HuH-7.5 (cell line): ENCODE measurements at places on chromosomes 11 and 22.
A peak's percentile ranks its signal among the peaks of the same experiment; 100 is the strongest.

DNA sequence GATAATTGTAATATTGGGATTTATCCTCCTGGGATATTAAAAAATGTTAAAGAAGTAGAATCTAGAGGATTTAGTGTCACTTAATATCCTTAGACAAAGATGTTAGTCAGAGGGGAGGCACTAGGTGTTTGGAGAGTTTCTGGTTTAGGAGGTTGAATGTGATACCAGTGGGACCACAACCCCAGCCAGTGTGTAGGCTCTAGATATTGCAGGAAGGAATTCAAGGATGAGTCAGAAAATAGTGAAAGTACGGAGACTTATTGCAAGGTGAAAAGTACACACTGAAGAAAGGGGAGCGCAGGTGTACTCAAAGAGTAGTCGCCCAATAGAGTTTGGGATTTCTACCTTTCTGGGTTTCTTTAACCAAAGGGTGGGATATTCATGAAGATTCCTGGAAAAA, 5.7 kb upstream of the TMEM41B start:
- no peak for DNase-seq

- no peak for DNase-seq
These were observed 53.6 kb downstream of the PTPRJ start for GRCh38 chr11:48033918-48034341.

DNA sequence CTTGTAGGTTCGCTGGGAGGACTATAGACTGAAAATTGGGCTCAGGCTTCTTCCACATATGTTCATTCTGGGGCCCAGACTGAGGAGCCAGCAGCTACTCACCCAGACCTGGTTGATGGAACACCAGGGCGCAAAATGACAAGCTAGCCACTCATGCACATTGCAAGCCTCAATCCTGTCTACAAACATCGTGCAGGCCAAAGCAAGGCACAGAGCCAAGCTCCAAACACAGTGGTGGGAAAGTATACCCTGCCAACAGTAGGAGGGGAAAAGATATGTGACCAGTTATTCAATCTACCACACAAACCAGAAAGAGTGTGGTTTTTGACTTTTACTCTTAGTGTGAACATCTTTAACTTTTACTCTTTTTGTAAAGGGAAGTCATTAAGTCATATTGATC, 660.5 kb downstream of the NTM start:
- DNase-seq, result no peak

GRCh38 chr11:100682247-100682969, 4.7 kb upstream of the ARHGAP42 start:
- no peak for DNase-seq

- no peak for DNase-seq
These were observed 6.5 kb upstream of the HORMAD2 start for GRCh38 chr22:30073743-30074142.

- no peak for DNase-seq
These were observed 63.2 kb downstream of the SCUBE1 start for GRCh38 chr22:43279867-43280522.

DNA sequence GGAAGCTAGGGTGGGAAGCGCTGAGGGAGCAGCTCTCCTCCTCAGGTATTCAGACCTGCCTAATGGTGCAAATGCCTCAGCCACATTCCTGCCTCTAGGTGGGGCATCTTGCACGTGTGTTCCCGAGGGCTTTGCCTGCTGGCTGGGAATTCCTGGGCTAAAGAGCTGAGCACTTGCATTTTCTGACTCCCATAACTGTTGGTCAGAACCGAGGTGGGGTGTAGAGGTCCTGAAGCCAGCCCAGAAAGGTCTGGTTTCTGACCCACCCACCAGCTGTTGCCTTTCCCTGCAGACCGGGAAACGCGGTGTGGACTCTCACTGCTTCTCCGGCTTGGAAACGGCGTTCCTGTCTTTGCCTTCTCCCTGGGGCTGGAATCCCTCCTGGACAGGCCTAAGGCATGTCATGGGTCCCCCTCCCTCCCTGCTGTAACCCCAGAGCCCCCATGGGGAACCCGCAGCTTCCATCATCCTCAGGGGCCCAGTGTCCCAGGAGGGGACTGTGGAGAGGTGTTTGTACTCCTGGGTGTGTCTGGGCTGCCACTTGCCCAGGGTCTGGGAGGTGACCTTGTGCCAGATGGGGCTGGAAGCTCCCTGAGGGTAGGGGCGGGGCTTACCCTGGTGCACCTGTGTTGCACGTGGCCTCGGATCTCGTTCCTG, 24.0 kb upstream of the SMIM38 start:
- peak; percentile 97 for DNase-seq

DNA sequence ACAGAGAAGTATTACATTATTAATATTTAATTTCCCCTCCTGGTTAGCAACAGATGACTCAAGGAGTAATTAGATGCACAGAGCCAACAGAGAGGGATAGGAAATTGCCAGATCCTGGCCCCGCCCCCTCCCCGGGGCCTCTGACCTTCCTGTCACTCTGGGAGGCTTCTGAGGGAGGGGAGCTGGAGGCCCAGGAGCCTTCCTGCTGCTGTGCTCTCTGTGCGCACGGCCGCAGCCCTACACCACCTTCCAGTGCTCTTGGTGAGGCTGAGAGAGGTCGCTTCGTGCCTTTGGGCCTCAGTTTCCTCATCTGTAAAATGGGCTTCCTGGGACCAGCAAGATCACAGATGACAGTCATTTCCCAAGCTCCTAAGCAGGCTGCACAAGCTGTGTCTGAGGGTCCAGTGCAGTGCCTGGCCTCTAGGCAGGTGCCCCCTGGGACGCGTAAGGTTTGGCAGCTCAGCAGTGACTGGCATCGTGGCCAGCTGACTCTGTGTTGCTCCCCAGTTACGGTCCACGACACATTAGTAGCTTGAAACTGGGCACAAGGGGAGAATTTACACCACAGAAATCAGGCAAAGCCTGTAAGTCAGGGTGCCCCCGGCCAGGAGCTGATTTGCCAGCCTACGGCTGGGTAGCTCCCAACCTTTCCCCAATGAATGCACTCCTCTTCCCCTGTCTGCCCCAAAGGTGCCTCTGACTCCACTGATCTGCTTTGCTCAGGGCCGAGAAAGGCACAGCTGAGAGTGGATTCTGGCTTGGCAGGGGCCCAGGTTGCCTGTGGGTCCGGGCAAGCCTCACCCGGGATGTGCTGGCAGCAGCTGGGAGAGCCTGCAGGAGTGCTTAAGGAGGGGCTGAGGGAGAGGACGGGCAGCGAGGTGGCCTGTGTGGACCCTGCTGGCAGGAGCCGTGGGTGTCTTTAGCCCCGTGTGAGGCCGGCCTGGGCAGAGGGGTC, 2.3 kb downstream of the ADORA2A start:
- no peak for DNase-seq

GRCh38 chr11:61516191-61516590, 7.6 kb downstream of the LRRC10B start:
- DNase-seq, result no peak

DNA sequence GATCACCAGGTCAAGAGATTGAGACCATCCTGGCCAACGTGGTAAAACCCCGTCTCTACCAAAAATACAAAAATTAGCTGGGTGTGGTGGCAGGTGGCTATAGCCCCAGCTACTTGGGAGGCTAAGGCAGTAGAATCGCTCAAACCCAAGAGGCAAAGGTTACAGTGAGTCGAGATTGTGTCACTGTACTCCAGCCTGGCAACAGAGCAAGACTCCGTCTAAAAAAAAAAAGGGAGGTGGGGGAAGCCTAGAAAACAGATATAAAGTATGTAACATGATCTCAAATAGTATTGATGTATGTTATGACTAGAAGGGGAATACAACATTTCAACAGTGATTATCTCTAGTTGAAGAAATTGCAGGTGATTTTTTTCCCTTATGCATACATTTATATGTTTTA, 61.4 kb downstream of the SLC1A2 start:
- DNase-seq, result no peak

DNA sequence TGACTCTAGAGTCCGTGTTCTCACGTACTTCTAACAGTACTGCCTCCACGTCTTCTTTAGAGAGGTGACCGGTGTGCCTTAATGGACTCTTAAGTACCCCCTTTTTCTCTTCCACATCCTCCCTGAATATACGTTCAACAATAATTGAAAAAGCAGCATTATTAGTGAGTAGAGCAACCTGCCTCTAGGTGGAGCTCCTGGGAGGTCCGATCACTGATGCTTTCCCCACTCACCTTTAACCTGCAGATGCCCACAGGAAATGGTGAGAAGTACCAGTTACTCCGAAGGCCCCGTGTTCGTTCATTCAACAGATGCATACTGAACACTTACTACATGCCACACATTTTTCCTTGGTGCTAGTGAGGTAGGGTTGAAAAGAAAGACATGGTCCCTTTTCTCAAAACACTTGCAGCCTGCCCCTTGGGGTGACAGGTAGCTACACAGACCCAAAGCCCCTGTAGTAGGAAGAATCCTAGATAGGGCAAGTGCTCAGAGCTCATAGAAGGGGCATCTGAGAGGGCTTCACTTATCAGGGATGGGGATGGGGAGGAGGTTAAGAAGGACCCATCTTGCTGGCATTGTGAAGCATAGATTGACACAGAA, 72.7 kb downstream of the FEZ1 start:
- DNase-seq, result no peak

DNA sequence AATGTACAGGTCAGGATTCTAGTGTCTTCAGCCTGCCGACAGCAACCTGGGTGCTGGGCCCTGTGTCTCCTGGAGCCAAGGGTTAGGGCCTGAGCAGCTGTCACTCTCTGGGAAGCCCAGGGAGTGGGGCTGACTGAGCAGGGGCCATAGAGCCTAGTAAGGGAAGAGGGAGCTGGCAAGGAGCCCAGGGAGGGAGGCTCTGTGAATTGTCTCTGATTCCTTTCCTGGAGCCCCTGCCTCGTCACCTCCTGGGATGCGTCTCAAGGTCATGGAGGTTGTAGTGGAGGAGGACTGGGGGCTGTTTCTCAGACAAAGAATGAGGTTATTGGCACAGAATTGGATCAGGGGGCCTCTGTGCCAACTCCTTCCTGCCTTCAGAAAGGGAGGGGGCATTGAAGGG, 11.8 kb downstream of the SOX10 start:
- peak; percentile 10 for DNase-seq

GRCh38 chr11:78237293-78238046, 48.8 kb downstream of the USP35 start:
- DNase-seq, result no peak

DNA sequence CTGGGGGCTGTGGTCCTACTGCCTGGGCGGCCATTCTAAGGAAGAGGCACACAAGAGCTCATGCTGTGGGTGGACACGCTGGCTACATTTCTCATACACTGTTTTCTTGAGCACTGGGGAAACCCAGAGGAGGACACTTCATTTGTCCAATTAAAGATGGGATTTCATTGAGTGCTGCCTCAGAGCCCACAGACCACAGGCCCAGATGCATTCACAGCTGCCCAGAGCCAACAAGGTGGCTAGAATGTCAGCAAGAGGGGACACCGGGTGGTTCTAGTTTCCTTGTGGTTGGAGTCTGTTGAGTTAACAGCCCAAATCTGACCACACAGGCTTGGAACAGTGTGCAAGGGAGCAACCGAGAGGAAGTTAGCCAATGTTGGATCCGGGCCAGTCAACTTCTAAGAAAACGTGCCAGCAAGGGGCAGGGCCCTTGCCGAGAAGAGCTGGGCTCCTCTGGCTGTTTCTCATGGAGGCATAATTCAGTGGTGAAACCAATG, 35.0 kb upstream of the SORL1 start:
- DNase-seq, result no peak

DNA sequence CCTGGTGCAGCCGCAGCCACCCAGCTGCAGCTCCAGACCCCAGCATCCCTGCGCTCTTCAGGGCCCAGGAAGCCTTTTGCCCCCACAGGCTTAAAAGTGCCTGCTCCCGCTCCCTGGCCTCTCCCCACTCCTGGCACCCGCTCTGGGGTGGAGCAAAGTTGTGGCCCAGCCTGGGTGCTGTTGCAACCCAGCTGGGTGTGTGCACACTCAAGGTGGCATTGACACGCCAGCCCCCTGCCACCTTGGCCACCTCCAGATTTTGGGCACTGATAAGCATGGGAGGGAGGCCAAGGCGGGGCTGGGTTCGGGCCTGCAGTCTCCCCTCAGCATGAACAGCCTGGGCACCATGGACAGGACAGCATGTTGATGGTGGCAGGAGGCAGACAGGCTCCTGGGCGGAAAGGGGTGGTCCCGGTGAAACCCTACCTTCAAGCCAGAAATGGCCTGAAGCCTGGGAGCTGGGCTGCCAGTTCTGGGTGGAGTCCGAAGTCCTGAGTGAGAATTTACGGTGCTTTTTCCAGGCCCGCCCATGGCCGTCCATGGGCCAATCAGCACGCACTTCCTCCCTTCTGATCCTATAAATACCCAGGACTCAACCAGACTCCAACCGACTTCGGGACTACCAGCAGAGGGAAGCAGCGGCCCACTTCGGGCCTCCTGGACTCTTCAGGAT, 23.6 kb upstream of the RNASEH2C start:
- DNase-seq, result peak; percentile 58

DNA sequence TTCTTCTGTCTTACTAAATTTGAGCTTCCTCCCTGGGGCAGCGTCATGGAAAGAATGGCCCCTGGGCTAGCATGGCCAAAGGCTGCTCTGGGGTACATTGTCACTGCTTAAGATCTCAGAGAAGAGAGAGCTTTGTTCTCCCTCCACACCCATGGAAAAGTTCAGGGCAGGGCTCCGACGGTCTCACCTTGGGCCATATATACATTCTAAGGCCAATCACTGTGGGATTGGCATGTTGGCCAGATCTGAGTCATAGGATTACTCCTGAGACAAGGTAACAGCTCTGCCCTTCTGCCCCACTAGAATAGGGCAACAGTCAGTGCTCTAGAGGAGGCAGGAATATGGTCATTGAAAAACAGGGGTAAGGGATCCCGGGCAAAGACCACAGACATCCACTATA, 56.2 kb downstream of the BUD13 start:
- no peak for DNase-seq

DNA sequence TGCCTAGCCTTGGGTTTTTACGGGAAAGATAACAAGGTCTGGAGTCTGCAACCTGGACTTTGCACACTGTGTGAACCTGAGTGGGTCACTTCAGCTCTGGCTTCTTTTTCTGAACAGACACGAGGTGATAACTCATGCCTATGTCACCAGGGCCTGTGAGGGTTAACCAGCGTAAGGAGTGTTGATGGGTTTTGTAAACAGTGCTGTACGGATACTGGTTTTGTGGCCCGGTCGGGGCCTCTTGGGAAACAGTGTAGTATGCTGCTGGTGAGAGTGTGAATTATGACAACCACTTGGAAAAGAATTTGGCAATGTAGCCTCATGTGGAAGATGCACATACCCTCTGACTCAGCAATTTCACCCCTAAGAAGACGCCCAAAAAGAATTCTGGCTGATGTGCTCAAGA, 266.8 kb downstream of the MN1 start:
- no peak for DNase-seq

DNA sequence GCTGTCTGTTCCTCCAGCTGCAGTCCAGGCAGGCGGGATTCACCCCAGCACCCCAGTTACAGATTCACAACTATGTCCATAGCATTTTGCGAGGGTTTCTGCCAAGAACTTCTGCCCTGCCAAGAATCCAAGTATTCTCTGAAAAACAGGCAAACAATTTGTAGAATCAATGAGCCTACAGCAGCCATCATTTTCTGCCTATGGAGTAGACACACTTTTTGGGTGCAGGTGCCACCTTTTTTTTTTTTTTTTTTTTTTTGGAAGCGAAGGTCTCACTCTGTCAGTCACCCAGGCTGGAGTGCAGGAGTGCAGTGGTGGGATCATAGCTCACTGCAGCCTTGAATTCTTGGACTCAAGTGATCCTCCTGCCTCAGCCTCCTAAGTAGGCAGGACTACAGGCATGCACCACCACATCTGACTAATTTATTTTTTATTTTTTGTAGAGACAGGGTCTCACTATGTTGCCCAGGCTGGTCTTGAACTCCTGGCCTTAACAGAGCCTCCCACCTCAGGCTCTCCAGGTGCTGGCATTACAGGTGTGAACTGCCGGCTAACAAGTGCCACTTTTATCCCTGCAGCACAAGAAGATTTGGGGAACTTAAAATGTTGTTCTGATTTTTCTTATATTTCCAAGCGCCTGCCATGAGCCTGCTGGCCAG, 195.1 kb downstream of the SNX19 start:
- no peak for DNase-seq

- DNase-seq, result no peak
These were observed 235.4 kb downstream of the METTL15 start for GRCh38 chr11:28343304-28344233.
